ENCODE measurements at places on chromosomes 5 and 9.

- no peak for DNase-seq
These were observed 13.4 kb downstream of the SLC44A1 start for GRCh38 chr9:105257809-105258208.

DNA sequence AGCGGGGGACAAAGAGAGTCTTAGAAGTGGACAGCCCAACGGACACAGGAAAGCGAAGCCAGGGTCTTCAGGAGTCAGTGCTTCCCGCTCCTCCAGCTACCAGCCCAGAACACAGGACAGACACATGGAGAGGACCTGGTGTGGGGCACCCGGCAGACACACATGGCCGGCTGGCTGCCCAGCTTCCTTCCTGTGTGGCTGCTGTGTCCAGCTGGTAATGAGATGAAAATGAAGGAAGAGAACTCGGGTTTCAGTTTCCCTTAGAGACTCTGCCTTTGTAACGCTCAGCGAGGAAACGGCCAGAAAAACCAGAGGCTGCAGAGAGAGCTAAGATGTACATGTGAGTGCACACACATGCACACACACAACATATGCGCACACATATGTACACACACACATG is 87.5 kb downstream of the SECISBP2 start:
- DNase-seq: no peak

DNA sequence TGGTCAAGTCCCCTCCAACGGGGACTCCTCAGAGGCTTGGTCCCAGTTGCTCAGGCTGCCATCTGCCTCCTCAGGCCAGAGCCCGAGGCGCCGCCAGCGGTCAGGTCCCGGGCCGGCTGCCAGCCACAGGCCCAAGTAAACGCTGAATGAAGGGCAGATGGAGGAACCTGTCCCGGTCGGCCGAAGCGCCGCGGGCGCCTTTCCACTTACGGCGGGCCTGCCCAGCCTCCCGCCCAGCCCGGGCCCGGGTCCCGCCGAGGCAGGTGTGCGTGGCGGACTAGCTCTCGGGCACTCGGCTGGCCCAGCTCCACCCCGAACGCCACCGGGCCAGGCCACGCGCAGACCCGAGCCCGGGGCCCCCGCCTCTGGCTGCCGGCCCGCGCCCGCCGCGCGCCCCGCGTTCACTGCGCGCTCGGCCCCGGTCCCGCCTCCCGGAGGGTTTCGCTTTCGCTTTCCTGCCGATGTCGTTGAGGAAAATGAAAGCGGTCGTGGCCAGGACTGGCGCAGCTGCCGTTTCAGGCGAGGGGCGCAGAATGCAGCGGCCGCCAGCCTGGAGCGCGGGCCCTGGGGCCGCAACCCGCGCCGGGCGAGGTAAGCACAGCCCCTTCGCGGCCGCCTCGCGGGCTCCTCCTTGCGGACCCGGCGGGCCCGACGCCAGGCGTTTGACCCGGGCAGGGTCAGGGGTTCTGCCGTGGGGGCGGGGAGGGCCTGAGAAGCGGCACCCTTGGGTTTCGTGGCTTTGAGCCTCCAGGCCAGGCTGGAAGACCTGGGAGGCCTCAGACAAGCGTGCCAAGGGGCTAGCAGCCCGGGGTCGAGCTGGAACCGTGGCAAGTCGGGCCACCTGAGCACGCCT is 41.2 kb downstream of the SLC22A5 start:
- peak; percentile 72 for DNase-seq

- no peak for DNase-seq
These were observed 642.7 kb downstream of the TAF11L14 start for GRCh38 chr5:18276939-18277338.

- DNase-seq: peak; percentile 63
These were observed 113.3 kb downstream of the MTREX start for GRCh38 chr5:55421074-55421529.

DNA sequence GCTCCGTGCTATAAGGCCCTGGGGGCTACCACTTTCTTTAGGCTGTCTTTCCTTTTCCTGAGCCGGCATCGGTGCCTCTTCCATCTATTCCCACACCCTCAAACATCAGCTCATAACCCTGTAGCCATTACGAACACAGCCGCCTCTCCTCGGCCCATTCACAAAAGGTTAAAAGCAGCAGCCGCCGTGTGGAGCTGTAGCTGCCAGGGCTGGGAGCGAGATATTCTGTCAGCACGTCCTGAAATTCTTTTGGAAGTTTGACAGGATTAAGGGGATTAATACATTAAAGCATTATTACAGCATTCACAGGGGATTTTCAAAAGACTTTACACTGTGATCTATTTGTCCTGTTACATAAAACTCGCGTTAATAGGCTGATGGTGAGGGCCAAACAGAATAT is 428.2 kb downstream of the CDK5RAP2 start:
- no peak for DNase-seq

- DNase-seq: no peak
These were observed 219.3 kb downstream of the CEMIP2 start for GRCh38 chr9:71549023-71549422.

DNA sequence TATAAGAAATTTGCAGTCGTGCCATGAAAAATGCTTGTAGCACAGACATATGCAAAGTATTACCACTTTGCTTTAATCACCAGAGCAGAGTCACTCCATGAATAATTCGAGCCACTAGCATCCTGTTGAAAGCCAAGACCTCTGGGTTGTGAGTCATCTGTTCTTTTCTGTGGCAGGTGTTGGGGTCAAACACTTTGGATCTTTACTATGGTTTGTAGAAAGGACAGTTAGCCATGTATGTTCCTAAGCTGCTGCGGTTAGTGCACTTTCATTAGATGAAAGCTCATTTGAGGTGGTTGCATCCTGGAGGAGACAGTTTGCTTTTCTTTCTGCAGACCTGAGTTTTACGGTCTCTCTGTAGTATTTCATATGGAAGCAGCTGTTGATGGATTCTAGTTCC is 223.7 kb downstream of the DMRT2 start:
- no peak for DNase-seq

GRCh38 chr9:137186385-137186784 is 2.0 kb downstream of the ANAPC2 start:
- DNase-seq: no peak
